ENCODE measurements at places on chromosomes 1 and 21.

- peaks cover 8% of the 10 kb centered on the region for H3K27me3 ChIP-seq
- no peak overlapping the region for H3K4me3 ChIP-seq
- no peaks in the 10 kb centered on the region for H3K4me1 ChIP-seq
- DNase-seq = no peak
Measured at GRCh38 chr1:165942062-165942461, 114.6 kb downstream of the UCK2 start.

- H3K4me1 ChIP-seq = peaks cover 26% of the 10 kb centered on the region
- DNase-seq = no peak
- H3K27ac ChIP-seq = no peak overlapping the region
- no peaks in the 10 kb centered on the region for H3K27me3 ChIP-seq
Measured at GRCh38 chr1:54767526-54767925, 3.2 kb upstream of the PARS2 start.

DNA sequence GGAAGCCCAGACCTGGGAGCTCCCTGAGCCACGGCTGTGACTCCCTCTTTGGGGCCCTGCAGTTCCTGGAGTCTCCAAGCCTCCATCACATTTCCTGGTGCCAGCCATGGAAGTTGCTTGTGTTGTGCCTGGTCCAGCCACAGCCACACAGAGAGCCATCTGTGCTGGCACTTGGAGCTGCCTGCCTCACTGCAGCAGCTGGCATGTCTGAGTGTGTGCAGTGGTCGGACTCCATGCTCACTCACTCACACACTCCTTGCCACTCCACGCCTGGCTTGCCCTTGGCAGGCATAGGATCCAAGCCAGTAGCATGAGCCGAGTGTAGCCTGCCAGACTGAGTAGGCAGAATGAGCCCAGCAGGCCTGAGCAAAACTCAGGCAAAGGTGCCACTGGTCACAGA, 516.3 kb upstream of the BEND5 start:
- no peaks in the 10 kb centered on the region for H3K27me3 ChIP-seq
- no peaks in the 10 kb centered on the region for H3K36me3 ChIP-seq
- no peaks in the 10 kb centered on the region for H3K4me1 ChIP-seq
- no peak overlapping the region for H3K4me3 ChIP-seq
- no peak overlapping the region for H3K27ac ChIP-seq

GRCh38 chr1:212930986-212931678, 19.2 kb upstream of the VASH2 start:
- H3K4me1 ChIP-seq = no peaks in the 10 kb centered on the region
- H3K27ac ChIP-seq = no peak overlapping the region
- H3K4me3 ChIP-seq = no peak overlapping the region

- no peak overlapping the region for H3K4me3 ChIP-seq
- no peak for DNase-seq
- H3K27me3 ChIP-seq = no peaks in the 10 kb centered on the region
- H3K4me1 ChIP-seq = no peaks in the 10 kb centered on the region
- H3K27ac ChIP-seq = no peak overlapping the region
- peaks cover 4% of the 10 kb centered on the region for H3K36me3 ChIP-seq
Measured at GRCh38 chr1:44326821-44327465, 28.1 kb downstream of the ERI3 start.

GRCh38 chr1:10755970-10756521, 40.4 kb downstream of the CASZ1 start:
- H3K27ac ChIP-seq = no peak overlapping the region
- H3K27me3 ChIP-seq = peaks cover 5% of the 10 kb centered on the region
- no peaks in the 10 kb centered on the region for H3K36me3 ChIP-seq

- DNase-seq = no peak
- H3K27ac ChIP-seq = no peak overlapping the region
- no peak overlapping the region for H3K4me3 ChIP-seq
Measured at GRCh38 chr1:20029178-20029912, 40.6 kb upstream of the PLA2G5 start.

Data from activated T-helper 1 cell treated with anti-CD3 and anti-CD28 coated beads, Interleukin-12 subunit alpha, Interleukin-12 subunit beta, Interleukin-2, Interleukin-4 antibody, amounts not matched to agents 30 ng/mL and 10 ng/mL and 1 ng/mL, durations not matched to agents 14 hours and 24 hours and 36 hours (primary cell).